Hematopoietic multipotent progenitor cell treated with erythropoietin and hydrocortisone succinate and interleukin-3 and kit ligand, for 17 days (in vitro differentiated cells): ENCODE measurements at places on chromosomes 11 and 22.

- DNase-seq: no peak
These were observed 48.8 kb downstream of the NAT10 start for GRCh38 chr11:34154059-34154875.

DNA sequence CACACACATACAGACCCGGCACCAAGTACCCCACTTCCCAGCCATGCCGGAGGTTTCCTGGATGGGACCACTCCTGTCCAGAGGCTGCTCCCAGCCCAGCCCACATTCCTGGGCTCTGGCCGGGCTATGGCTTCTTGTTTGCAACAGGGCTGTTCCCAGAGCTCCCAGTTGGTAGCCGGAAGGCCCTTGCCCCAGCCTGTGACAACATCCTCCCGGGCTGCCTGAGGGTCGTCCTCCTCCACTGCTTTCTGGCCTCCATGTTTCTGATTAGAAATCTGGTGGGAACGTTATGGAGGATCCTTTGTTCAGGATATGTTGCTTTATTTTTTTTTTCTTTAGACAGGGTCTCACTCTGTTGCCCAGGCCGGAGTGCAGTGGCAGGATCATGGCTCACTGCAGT is 952 bp upstream of the CYP2D6 start:
- DNase-seq: no peak

- no peak for DNase-seq
These were observed 426.4 kb downstream of the CTTN start for GRCh38 chr11:70824605-70825245.

DNA sequence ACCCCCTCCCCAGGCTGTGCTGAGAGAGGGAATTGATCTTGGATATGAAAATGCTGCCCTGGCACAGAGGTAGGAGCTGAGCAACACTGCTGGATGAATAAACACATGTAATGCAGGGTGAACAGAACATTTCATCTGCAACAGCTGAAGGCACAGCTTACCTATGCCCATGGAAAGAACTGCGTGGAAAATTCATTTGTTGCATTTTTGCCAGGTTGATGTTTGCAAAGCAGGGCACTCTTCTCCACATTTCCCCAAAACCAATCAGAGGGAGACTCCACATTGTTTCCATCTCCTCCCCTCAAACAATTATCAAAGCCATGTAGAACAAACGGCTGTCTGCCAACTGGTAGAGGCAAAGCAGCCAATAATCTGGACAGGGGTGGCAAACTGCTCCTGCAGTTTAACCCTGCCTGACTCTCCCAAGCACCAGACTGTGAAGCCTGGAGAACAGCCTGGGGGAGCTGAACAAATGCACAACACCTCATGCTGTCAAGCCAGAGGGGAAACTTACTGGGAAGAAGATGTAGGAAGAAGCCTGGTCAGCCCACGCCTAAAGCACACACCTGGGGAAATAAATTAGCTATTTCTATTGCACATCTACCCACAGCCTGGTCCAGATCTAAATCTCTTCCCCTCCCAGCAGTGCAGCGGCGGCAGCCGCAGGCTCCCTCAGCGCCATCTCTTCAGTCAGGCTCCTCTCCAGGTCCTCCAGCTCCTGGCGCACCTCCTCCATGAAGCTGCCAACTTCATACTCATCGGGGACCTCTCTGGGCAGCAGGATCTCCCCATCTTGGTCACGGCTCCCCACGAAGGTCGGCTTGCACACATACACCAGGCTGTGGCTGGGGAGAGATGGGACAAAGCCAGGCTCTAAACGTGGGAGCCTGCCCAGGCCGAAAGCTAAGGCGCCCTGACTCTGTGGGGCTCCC is 44.3 kb downstream of the DKK3 start:
- no peak for DNase-seq

DNA sequence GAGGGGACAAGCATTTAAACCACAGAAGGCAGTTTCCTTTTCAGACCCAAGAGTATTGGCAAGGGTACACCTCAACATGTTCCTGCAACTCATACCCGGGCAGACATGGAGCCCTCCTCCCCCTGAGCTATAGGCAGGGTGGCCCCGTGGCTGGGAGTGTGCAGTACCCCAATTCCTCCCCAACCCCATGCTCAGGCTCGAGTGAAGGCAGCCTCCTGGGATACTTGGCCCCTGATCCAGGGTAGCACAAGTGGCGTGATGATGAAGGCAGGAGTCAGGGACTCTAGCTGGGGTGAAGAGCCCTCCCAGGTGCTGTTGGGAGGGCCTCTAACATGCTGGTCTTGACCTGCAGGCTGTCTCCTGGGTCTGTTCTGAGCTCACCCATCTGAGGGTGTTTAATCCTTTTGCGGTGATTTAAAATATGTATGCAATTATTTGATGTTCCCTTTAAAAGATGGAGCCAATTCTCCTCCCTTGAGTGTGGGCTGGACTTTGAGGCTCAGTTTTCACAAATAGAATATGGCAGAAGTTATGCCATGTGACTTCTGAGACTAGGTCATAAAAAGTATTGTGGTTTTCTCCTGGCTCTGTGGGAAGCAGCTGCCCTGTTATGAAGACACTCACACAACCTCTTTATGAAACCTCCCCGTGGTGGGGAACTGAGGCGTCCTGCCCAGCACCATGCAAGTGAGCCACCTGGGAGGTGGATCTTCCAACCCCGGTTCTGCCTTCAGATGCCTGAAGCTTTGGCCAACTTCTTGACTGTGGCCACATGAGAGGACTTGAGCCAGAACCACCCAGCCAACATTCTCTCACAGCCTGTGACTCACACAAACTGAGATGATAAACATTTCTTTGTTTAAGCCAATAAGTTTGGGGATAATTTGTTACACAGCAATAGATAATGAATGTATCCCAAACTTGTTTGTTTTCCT is 54.7 kb upstream of the NECTIN1 start:
- no peak for DNase-seq

- DNase-seq: no peak
These were observed 32.1 kb downstream of the PPM1F start for GRCh38 chr22:21920341-21921183.

- DNase-seq: no peak
These were observed 53.0 kb downstream of the CTSC start for GRCh38 chr11:88284336-88285050.

GRCh38 chr11:34745195-34745594 is 124.3 kb downstream of the EHF start:
- no peak for DNase-seq

DNA sequence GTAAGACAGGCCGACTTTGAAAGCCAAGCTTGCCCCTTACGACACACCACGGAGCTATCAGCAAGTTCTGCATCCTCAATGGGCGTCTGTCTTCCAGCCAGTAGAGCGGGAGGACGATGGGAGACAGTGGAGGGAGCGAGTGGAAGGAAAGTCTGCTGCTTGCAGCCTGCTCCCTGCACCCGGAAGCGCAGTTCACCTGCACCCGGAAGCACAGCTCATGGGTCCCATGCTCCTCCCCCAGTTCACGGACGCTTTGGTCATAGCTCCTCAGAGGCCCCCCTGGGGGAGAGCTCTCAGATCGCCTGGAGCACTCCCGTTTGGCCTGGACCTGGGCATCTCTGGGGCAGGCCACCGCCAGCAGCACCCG is 51.3 kb downstream of the FBLN1 start:
- DNase-seq: no peak

- no peak for DNase-seq
These were observed 105.4 kb downstream of the MIAT start for GRCh38 chr22:26762503-26763472.

GRCh38 chr11:99987821-99988470 is 699.1 kb upstream of the ARHGAP42 start:
- no peak for DNase-seq

GRCh38 chr11:6233984-6234386 is 451 bp downstream of the FHIP1B start:
- no peak for DNase-seq

DNA sequence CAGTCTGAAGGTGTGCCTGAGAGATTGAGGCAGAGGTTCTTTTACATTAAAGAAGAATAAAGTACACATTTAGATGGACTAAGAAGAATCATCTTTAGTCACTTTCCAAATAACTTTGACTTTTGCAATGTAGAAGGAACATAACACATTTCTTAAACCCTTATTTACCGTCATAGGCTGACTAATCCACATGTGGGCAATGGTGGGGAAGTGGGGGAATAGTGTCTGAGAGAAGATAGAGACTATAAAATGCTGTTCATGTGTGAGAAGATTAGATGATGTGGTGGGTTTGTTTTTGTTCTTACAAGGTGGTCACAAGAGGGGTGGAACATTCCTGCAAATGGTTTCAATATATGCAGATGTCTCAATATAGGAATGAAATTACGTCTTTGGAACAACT is 1.8 kb downstream of the MS4A4A start:
- no peak for DNase-seq

GRCh38 chr22:41447435-41448188 is 1.0 kb upstream of the TOB2 start:
- DNase-seq: peak; percentile 65

- DNase-seq: peak; percentile 57
These were observed 462 bp downstream of the UBE2L6 start for GRCh38 chr11:57566905-57567514.
